Neuronal stem cell (in vitro differentiated cells): ENCODE measurements at places on chromosomes 16 and 17.

DNA sequence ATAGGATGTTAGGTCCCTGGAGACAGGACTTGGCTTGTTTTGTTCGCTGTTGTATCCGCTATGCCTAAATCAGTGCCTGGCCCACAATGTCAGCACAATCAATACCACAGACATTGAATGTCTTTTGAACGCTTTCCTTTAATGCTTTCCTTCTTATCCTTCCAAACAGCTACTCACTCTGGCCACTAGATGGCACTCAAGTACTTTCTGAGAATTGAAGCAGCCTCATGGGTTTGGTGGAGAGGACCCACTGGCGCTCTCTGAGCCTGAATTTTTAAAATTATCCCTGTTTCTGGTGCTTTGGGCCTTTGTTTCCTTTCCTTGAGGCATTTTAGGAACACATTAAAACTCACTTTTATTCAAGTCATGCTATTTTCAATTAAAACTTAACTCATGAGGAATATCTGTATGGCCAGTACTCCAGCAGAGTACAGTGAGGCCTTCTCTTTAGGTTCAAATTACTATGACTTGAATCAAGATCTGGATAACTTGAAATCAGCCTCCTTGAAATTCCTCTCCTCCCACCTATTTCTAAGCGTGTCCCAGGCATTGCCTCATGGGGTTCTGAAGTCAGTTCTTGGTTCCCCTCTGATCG, 3.2 kb upstream of the NLRP1 start:
- DNase-seq, result peak; percentile 83

DNA sequence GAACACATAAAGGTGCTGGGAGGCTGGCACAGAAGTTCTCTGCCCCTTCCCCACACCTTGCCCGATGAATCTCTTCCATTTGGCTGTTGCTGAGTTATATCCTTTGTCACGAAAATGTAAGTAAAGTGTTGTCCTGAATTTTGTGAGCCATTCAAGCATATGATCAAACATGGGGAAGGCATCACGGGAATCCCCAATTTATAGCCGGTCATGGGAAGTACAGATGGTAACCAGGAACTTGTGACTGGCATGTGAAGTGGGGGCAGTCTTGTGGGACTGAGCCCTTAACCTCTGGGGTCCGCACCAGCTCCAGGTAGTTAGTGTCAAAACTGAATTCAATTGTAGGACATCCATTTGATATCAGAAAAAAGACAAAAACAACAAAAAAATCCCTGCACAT, 13.2 kb downstream of the TOM1L2 start:
- no peak for DNase-seq

DNA sequence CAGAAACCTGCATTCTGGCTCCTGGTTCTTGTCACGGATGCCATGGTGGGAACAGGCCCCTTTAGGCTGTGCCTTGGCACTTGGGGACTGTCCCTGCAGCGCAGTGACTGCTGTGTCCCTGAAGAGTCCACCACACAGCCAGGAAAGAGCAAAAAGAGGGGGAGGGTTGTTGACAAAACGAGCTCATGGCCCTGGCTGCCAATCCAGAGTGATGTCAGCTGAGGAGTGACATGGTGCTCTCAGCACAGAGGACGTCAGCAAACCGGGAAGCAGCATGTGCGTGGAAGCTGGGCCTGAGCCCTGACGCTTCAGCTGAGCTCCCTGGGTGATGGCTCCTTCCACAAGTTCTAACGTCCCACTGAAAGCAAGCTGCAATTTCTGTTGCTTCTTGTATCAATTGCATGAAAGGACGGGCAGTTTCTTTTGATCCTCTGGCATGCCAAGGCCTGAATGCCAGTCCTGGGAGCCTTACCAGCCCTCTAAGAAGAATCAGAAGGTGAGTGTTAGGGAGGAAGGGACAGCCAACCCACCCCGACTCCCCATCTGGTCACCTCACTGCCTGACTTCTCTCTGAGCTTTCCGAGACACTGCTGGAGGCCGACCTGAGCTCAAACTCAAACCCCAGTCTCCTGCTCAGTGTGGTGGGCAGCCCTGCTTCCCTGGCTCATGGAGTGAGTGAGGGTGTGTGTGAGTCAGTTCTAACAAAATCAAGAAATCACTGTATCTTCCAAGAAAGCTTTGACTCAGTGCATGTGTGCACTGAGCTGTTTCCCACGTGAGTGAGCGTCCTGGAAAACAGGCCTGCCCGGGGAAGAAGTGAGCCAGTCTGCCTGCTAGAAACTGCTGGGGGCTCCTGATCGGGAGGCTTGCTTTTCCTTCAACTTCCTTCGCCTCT, 14.7 kb upstream of the WNT3 start:
- DNase-seq, result no peak

- DNase-seq, result no peak
These were observed 41.1 kb upstream of the MTSS2 start for GRCh38 chr16:70726892-70727361.

DNA sequence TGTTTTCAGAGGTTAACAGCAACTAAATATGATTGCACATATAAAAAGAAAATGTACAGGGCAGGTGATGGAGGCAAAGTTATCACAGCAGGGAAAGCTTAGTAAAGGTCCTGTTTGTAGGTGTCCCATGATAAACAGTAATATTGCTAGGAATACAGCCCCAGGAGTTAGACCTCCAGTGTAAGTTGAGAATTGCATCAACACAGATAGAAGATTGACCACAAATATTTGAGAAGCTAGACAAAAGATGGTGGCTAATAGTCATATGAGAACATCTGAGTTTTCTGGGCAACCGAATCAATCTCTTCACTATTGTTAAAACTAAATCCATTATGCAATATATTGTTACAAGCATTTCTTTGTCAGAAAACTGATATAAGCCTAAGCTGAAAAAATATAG, 152.6 kb downstream of the CDH11 start:
- DNase-seq, result no peak

DNA sequence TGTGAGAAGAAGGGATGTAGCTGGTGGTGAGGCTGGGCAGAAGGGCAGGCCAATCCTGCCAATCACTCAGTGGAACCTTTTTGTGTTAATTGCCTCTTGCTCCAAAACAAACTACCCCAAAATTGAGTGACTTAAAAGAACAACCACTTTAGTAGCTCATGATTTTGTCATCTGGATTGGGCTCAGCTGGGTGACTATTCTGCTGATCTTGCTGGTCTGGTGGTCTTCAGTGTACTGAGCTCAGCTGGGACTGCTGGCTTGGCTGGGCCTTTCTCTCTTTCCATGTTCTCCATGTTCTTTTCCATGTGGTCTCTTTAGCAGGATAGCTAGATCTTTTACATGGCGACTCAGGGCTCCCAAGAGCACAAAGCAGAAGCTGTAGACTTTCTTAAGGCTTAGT, 37.7 kb upstream of the SDK2 start:
- DNase-seq, result no peak

- no peak for DNase-seq
These were observed 113.1 kb downstream of the SNX29 start for GRCh38 chr16:12089492-12090150.

GRCh38 chr16:49757559-49758069, 98.3 kb downstream of the ZNF423 start:
- DNase-seq, result no peak

- DNase-seq, result peak; percentile 90
These were observed at the start of gene PRKCB for GRCh38 chr16:23835390-23836077. PRKCB (plus strand) TSS chr16:23835983.

DNA sequence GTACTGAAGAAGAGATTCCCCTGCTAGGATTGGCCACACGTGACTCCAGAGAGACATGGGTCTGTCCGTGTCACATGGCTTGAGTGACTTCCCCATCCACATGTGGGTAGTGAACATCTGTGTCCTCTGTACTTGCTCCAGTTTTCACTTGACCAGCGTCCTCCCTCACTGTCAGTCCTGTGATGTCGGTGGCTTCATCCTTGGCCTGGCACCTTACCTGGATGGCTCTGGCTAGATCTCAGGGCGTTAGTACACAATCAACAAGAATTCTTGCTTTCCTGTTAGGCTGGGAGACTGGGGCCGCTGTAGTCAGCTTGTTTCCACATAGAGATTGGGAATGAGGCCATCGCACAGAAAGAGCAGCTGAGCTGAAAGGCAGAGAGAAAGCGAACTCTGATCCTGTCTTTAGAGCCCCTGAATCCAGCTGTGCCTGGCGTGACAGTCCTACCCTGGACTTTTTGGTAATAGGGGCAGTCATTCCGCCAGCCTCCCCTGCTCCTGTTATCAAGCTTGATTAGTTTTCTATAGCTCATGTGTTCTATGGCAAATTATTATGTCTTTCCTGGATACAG, 227.3 kb downstream of the SNX29 start:
- no peak for DNase-seq

- no peak for DNase-seq
These were observed 107.8 kb downstream of the GNAO1 start for GRCh38 chr16:56298948-56299596.

GRCh38 chr17:14366199-14366598, 65.3 kb downstream of the HS3ST3B1 start:
- no peak for DNase-seq
